ENCODE measurements at places on chromosomes 3 and 15.

DNA sequence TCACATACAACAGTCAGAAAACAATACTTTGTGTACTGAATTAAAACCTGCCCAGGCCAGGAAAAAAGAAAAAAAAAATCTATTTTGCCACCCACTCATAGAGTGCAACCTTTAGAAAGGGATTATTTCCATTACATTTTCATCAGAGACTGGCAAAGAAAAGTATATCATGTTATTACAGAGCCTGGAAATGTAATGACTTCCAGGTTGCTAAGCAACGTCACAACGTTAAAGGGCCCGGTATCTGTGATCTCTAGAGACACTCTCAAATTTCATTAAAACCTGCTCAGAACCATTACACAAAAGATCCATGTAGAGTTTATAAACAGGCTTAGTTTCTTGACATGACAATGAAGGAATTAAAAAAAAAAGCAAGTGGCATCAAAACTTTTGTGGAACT, 170.5 kb downstream of the CTNNB1 start:
- no peak for DNase-seq

DNA sequence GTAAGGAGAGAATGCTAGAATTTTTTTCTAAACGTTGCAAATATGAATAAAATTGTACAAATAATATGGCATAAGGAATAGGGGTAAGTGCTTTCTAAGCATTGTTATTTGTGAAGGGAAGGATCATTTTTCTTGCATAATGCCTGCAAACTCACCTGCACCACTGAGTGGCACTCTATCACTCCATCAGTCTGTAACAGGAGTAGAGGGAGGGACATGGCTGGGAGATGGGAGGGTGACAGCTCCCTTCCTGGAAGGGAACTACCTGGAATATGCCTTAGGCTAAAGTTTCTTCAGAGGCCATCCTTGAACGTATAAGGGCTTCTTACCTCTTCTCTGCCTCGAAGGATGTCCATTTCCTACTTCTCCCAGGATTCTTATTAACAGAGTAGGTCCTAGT, 3.0 kb downstream of the NAALADL2 start:
- peak; percentile 53 for DNase-seq

DNA sequence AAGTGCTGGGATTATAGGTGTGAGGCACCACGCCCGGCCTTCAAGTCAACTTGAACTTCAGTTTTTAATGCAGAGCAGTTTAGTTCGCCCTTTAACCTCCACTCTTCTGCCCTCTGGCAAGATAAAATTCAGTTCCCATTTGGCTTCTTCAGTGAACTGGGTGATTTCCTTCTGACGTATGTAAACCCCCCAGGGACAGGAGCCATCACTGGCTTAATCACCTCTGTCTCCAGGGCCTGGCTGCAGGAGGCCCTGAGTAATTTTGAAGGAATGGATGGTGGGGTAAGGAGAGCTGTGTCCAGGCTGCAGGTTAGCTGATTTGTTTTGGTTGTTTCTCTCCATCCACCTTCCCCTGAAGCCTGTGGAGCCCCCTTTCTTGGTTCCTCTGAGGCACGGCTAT, 11.9 kb downstream of the MCM2 start:
- DNase-seq = no peak

- no peak for DNase-seq
These were observed 537.5 kb downstream of the NR2F2 start for GRCh38 chr15:96867992-96868391.

- no peak for DNase-seq
These were observed 73.6 kb downstream of the APBA2 start for GRCh38 chr15:28959326-28959725.

GRCh38 chr3:149623824-149624223, 34.0 kb downstream of the WWTR1 start:
- DNase-seq = no peak
